Tibial artery (tissue), 4 donors: ENCODE measurements at places on chromosomes 4 and X.

DNA sequence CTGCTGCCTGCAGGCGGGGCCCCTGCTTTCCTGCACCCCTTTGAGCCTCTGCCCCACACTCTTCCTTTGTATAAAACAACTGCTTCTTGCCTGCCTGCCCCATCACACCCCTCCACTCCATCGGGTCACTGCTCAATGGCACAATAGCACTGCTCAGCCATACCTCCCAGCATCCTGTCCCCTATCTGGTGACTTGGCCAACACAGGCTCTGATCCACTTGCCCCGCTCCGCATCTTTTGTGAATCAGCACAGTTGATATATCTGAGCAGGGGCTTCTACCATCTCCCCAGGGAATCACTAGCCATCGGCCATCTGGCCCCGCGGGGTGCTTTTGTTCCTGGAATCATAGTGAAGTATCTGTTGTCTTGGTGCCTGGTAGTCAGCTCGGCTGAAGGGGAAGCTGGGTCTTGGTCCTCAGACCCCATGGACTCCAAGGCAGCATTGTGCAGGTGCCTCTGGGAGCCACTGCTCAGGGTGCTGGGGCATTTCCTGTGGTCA is 45.3 kb downstream of the MAP7D3 start:
- peaks cover 25% of the 10 kb centered on the region for H3K4me1 ChIP-seq
- peaks cover 23% of the 10 kb centered on the region for H3K36me3 ChIP-seq
- no peaks in the 10 kb centered on the region for H3K27me3 ChIP-seq
- DNase-seq: no peak

DNA sequence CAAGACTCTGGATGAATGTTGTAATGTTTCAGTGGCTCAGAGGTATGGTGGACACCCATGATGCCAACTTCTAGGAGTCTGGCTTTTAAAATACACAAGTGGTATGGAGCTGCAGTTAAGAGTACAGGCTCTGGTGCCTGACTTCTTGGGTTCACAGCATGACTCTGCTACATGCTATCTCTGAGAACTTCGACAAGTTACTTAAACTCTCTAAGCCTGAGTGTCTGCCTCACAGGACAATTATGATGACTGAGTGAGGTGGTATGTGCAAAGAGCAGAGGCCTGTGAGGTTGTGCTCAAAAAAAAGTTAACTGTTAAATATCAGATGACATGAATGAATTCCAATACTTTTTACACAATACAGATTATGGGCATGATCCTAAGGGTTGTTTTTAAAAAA is 90.9 kb upstream of the SRD5A3 start:
- H3K36me3 ChIP-seq: no peaks in the 10 kb centered on the region
- no peak overlapping the region for H3K4me3 ChIP-seq
- H3K4me1 ChIP-seq: no peaks in the 10 kb centered on the region
- DNase-seq: no peak
- H3K27ac ChIP-seq: no peak overlapping the region
- no peaks in the 10 kb centered on the region for H3K27me3 ChIP-seq

- H3K4me3 ChIP-seq: no peak overlapping the region
- H3K4me1 ChIP-seq: no peaks in the 10 kb centered on the region
- no peak overlapping the region for H3K27ac ChIP-seq
- H3K36me3 ChIP-seq: no peaks in the 10 kb centered on the region
These were observed 21.6 kb downstream of the C4orf50 start for GRCh38 chr4:5996641-5997040.

- H3K4me3 ChIP-seq: no peak overlapping the region
- H3K27me3 ChIP-seq: no peaks in the 10 kb centered on the region
These were observed 108.5 kb upstream of the GLRA2 start for GRCh38 chrX:14420841-14421240.

DNA sequence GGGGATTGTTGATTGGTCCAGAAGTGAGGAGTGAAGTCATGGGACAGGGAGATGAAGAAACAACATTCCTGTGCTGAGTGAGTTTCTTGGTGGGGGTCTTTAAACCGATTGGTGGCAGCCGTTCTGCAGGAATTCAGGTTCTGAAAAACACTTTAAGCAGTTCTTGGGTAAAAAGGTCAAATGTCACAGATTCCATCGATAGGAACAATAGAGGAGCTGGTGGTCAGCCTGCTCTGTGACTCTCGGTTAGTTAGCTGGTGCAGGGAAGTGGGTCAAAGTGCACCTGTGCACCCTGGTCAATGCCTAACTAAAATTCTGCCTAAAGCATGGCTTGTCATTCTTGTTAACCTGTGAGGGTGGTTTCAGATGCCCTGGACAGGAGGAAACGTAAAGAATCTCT is 34.6 kb upstream of the MGST2 start:
- no peak for DNase-seq
- H3K27ac ChIP-seq: no peak overlapping the region
- H3K4me3 ChIP-seq: no peak overlapping the region
- H3K27me3 ChIP-seq: no peaks in the 10 kb centered on the region
- no peaks in the 10 kb centered on the region for H3K36me3 ChIP-seq

DNA sequence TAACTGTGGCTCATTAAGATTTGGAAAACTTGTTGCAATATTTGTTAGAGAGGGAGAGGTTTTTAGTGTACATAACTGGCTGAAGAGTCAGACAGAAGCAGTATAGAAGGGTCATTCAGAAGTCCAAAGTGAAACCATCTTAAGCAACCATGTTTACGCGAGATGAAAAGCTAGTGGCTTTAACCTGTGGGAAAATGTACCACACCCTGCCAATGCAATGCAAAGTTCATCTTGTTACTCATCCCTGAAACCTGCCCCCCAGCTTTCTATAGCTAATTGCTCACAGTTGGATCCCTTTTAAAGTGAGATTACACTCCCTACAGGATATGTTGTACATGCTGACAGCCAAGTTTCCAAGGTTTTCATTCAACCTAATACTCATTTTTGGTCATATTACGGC is 96.7 kb upstream of the RAPGEF2 start:
- H3K27ac ChIP-seq: no peak overlapping the region
- no peak for DNase-seq
- peaks cover 5% of the 10 kb centered on the region for H3K4me1 ChIP-seq
- H3K4me3 ChIP-seq: no peak overlapping the region
- H3K36me3 ChIP-seq: no peaks in the 10 kb centered on the region
- no peaks in the 10 kb centered on the region for H3K27me3 ChIP-seq

GRCh38 chr4:8891646-8892555 is 20.3 kb upstream of the HMX1 start:
- H3K4me1 ChIP-seq: peaks cover 30% of the 10 kb centered on the region
- DNase-seq: no peak
- no peaks in the 10 kb centered on the region for H3K36me3 ChIP-seq
- H3K4me3 ChIP-seq: no peak overlapping the region

DNA sequence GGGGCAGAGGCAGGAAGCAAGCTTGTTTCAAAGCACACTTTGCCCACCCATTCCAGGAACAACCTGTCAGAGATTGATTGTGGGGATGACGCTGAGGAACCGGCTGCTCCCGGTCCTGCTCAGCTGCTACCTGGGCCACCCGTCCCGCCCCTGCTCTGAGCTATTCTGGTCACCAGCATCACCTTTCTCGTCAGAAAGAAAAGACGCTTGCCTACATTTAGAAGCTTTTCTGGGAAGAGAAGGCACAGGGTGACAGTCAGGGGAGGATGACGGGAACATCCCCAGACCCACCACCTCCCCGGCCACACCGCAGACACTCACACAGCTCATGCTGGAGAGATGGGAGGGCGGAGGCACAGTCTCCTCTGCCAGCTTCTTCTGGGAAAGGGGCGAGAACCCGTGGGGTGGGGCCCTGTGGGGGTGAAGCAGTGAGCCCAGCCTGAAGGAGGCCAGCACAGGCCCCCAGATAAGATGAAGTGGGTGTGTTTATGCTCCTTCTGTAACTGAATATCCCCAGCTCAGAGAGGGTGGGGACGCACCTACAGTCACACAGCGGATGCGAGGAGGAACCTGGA is 81.8 kb downstream of the CPZ start:
- H3K27ac ChIP-seq: no peak overlapping the region
- H3K4me3 ChIP-seq: no peak overlapping the region
- no peak for DNase-seq
- H3K36me3 ChIP-seq: no peaks in the 10 kb centered on the region
- H3K27me3 ChIP-seq: peaks cover 12% of the 10 kb centered on the region
- no peaks in the 10 kb centered on the region for H3K4me1 ChIP-seq
